GM10248 (cell line): ENCODE measurements at places on chromosomes 1 and 21.

- no peak for DNase-seq
These were observed 103.6 kb downstream of the KIF26B start for GRCh38 chr1:245258271-245258920.

DNA sequence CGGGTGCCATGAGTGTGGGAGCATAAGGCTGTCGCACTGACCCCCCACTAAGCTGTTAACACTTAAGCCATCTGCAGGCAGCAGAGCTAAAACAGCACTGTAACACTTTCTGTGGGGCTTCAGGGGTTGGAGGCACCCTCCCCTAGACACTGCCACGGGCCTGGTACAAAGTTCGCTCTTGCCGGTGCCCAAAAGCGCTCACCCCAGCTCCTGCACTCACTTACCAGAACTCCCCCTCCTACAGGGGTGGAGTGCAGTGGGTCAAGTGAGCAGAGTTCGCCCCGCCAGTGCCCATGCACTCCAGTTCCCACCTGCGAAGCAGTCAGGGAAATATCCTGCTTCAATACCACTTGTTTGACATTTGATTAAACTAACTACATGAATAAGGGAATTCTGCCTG is 46.3 kb upstream of the CFAP298 start:
- no peak for DNase-seq

DNA sequence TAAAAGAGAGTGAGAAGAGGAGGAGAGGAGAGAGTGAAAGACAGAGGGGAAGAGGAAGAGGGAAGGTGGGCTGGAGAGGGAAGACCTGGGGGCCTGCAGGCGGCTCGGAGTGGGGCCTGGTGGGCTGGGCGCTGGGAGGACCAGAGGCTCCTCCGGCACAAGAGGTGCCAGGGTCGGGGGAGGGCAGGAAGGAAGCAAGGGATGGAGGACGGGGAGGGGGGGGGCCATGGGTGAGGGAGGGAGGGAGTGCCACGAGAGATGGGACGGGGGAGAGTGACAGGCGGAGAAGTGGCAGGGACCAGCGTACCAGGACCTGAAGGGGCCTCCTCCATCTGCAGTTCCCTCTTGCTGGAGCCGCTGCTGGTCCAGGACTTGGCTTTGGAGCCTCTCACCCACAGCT is 87.7 kb downstream of the CASZ1 start:
- DNase-seq, result no peak

GRCh38 chr1:224957696-224958095 is 28.2 kb downstream of the DNAH14 start:
- no peak for DNase-seq

GRCh38 chr1:32703479-32704291 is 1.1 kb upstream of the SYNC start:
- no peak for DNase-seq

DNA sequence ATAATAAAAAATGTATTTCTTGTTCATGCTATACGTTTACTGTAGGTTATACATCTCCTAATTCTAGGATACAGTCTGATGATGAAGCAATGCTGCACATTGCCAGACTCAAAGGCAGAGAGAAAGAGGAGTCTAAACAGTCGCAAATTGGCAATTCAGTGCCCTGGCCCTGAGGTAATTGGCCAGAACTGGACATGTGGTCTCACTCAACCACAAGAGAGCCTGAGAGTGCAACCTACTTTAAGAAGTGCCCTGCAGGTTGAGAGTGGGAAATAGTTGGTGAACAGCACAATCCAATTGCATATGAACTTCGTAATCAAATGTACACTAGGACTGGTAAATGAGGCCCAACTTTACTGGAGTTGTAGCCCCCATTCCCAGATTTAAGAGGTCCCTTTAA is 5.0 kb upstream of the SLC35A3 start:
- DNase-seq, result no peak

DNA sequence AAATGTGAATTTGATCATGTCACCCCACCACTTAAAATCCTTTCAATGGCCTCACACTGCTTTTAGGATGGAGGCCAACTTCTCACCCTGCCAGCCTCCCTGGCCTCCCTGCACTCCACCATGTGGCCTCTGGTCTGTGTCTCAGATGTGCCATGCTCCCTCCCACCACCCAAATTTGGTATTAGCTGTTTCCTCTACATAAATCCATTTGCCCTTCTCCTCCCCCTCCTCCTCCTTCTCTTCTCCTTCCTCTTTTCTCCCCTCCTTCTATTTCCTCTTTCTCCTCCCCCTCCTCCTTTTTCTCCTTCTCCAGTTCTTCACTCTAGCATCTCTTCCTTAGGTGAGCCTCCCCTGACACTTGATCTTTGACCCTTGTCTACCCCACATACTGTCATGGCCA is 16.7 kb upstream of the GUCA2B start:
- no peak for DNase-seq

DNA sequence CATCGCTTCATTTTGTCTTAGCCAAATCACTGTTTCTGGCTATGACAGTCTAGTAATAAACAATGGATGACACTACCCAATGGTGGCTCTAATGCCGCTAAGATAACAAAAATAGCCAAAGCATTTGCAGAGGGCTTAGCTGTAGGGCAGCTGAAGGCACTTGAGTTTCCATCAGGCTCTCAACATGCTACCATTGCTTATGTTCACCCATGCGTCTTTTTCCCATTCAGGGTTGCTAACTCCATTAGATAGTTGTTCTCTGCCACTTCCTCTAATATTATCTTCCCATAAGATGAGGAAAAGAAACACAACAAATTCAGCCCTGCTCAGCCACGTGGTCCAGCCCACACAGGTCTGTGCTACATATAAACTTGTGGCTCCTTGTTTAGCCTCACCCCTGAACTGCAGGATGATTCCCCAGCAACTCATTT is 159.6 kb downstream of the TOMM20 start:
- DNase-seq, result no peak

DNA sequence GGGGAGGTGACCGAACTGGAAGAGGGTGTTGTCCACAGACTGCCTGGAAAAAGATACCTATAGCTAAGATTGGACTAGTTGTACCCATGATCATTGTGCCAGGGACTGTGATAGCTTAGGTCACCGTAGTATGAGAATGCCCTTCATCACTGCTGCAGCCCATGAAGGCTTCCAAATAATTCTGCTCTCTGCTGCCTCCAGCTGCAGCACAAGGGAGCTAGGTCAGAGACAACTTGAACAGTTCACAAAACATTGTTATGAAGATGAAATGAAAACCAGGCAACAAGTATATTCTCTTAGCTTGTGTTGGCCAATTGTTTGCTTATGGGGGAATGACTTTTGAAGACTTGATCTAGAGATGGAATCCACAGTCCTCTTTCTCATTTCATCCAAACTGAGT is 246.7 kb downstream of the MRPL39 start:
- no peak for DNase-seq

GRCh38 chr1:241447031-241447644 is 72.4 kb downstream of the FH start:
- no peak for DNase-seq

GRCh38 chr1:22932803-22933470 is 39.7 kb downstream of the LACTBL1 start:
- peak; percentile 5 for DNase-seq

- DNase-seq, result no peak
These were observed 272.7 kb downstream of the FAM72C start for GRCh38 chr1:143699115-143699514.

DNA sequence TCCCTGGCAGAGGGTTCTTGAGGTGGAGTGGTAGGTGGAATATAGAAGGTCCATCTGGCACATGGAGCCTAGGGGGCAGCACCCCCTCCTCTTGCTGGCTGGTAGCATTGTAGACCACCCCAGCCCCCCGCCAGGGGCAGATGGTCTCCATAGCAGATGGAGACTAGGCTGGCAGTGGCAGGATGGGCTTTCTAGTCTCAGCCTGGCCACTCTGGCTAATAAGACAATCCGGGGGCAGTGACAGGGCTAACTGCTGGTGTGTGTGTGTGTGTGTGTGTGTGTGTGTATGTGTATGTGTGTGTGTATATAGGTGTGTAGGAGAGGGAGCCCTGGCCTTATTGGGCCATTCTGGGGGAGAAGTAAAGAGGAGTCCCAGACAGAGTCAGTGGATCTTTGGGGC is 16.1 kb downstream of the UTP11 start:
- no peak for DNase-seq

DNA sequence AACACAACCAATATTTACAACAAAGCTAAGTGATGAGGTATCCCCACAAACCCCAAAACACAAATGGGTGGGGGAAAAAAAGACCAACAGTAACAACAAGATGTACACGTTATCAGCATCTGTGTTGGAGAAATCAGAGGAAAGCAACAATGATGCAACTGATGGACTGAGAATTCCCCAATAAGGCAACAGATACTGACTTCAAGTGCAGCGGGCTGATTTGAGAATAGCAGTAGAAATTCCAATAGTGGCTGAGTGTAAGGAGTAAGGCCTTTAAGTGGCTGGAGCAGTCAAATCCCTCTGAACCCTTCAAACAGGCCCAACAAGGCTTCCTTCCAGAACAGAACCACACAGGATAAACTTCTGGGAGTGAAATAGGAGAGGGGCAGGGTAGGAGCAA is 97.6 kb downstream of the TM2D1 start:
- no peak for DNase-seq

GRCh38 chr1:67236277-67236676 is 70.0 kb downstream of the IL23R start:
- DNase-seq, result no peak

GRCh38 chr21:43611598-43612369 is 47.5 kb downstream of the HSF2BP start:
- peak; percentile 66 for DNase-seq

DNA sequence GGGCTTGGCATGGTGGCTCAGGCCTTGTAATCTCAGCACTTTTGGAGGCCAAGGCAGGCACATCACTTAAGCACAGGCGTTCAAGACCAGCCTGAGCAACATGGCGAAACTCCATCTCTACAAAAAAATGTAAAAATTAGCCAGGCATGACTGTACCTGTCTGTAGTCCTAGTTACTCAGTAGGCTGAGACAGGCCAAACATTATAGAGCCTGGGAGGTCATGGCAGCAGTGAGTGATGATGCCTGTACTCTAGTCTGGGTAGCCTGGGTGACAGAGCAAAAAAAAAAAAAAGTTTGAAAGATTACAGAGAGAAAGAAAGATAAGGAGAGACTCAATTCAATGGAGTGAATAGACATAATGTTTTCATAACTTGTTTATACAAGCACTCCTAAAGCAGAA is 556.5 kb upstream of the BRINP3 start:
- no peak for DNase-seq

DNA sequence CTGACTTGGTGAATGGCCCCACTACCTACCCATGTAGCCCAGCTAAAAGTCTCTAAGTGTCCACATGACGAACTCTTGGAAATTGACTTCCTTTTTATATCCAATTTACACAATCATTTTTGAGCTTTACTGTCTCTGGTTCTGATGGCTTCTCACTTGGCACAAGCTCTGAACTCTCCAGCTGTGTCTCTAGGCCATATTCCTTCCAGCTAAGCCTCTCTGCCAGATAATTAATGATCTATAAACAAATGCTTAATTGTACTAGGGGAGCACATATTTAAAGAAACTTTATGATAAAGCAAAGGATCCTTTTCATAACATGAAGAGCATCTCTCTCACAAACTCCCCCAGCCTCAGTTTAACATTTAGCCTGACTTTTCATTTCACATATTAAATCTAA is 16.3 kb upstream of the BEND5 start:
- no peak for DNase-seq

- no peak for DNase-seq
These were observed 135.6 kb upstream of the KCNJ15 start for GRCh38 chr21:38120984-38121855.
